ENCODE measurements at places on chromosomes 11 and 22.

DNA sequence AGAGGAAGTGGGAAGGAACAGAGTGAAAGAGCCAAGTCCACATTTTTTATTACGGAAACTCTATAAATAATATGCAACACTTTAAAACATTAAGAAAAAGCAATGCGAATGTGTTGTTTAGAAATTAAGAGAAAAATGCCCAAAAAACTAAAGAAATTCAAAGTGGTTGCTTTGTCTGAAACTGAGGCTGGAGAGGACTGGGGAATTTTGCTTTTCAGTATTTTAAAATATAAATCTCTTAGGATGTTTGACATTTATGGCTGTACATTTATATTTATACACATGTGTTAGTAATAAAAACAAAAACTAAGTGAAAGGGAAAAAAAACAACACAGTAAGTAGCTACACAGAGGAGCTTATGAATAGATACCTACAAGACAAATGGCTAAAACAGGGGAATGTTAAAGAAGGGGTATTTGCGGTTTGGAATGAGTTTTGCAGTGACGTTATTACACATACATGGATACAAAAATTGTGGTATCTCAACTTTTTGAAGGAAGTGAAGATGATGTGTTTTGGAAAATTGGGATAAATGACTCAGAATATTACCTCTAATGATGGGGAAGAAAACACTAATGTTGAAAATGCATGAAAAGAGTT lies 97.0 kb upstream of the DRD2 start:
- DNase-seq, result no peak

- DNase-seq, result no peak
Measured at GRCh38 chr11:32154275-32154674, 63.4 kb downstream of the RCN1 start.

DNA sequence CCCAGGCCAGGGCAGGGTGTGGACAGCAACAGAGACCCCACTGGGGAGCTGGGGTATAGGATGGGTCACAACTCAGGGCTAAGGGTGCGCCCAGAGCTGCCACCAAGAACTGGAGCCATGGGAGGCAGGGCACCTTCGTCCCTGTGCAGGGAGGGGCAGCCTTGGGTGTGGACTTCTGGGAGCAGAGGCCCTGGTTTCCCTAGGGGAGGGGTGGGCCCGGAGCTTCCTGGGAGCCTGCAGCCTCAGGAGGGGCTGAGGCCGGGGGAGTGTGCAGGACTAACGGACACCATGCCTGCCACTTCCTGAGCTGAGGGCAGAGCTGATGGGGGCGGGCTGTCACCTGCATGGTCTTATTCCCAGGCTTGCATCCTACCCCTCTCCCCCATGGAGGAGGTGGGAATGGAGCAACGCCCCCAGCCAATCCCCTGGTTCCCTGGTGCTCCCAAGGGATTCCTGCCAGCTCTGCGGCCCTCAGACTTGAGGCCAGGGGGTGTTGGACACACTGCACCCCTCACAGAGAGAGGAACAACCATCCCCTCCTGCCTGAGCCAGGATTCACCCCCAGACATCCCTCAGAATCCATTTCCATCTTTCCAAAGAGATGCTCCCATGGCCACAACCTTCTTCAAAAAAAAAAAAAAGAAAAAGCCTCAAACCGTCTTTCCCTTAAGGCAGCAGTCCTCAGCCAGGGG lies 225.7 kb downstream of the CTTN start:
- DNase-seq, result no peak

DNA sequence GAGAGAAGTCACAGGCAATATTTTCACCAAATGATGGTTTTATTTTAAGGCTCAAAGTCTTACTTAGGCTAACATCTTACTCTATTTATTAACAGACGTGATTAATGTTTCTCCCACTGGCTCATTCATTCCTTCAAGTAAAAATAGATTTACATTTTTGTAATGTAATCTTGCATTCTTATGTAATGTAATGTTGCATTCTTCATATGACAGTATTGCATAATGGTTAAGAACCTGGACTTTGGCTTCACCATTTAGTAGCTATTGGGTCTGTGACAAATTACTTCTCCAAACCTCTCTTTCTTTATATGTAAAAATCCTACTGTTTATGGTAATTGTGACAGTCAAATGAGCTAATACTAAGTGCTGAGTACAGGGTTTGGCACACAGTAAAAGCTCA lies 3.3 kb upstream of the DIXDC1 start:
- DNase-seq, result no peak

DNA sequence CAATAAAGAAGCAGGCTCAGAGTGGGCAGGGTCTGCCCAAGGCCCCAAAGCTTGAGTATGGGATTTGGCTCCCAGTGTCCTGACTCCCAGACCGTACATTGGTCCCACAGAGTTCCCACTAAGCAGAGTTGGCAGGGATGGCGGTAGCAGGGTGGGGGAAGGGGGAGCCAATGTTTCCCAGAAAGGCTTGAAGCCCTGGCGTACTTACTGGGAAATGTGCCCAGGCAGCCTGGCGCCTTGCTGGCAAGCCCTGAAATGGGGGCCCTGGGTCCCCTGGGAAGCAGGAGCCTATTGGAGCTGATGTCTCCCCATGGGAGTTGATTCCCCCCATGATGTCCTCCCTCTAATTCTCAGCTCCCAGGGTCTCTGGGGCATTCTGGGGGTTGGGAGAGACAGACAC lies 9.3 kb downstream of the ARHGEF17 start:
- DNase-seq, result no peak

DNA sequence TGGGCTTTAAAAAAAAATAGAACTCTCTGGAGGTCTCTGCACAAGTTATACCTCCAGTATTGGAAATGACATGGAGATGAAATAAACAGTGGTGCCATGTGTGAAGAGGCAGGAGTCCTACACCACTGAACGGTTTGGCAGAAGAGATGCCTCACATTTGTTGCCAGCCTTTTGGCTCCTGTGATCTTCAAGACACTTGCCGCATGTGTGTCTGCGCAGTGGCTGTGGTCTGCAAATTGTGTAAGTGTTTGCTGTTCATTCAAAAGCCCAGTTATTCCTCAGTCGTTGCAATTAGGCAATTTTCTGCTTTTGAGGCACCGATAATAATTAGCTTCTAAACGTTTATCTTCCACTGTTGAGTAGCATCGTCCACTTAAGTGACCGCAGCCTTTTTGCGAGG lies 319.1 kb downstream of the BRD1 start:
- no peak for DNase-seq

Data from GM06990 (cell line).